ENCODE measurements at places on chromosomes 12 and 14. TPM values are rescaled to one million over a fixed set of nuclear protein-coding genes. Genes with fewer than 3 reads are reported as not detected.

The NRXN3 gene
- polyA plus RNA-seq: 0.23 TPM

The SRRM4 gene
- polyA plus RNA-seq: 0.37 TPM

The CLEC6A gene
- polyA plus RNA-seq: not detected

The ADAMTS20 gene
- polyA plus RNA-seq: not detected

The CLEC2A gene
- not detected for polyA plus RNA-seq

The PLEKHH1 gene
- polyA plus RNA-seq: 2.3 TPM

The TTLL5 gene
- polyA plus RNA-seq: 7.7 TPM

The ABCD2 gene
- 0.32 TPM for polyA plus RNA-seq

The OTUB2 gene
- 0.22 TPM for polyA plus RNA-seq

The USP44 gene
- polyA plus RNA-seq: 0.73 TPM

The ALDH2 gene
- 60.6 TPM for polyA plus RNA-seq

The ANGEL1 gene
- 9.9 TPM for polyA plus RNA-seq

The GALNT9 gene
- not detected for polyA plus RNA-seq

The CCDC175 gene
- polyA plus RNA-seq: not detected

The PYM1 gene
- 48.6 TPM for polyA plus RNA-seq

The TMEM119 gene
- polyA plus RNA-seq: 2.2 TPM

The RNASE7 gene
- polyA plus RNA-seq: 0.03 TPM

Data from heart right ventricle (tissue), 16 donors.